ENCODE measurements at places on chromosomes 4 and X.

GRCh38 chr4:42398871-42399331, 1.6 kb downstream of the SHISA3 start:
- DNase-seq, result no peak
- peaks cover 69% of the 10 kb centered on the region for H3K27me3 ChIP-seq
- H3K27ac ChIP-seq, result no peak overlapping the region
- H3K4me1 ChIP-seq, result peaks cover 33% of the 10 kb centered on the region
- H3K4me3 ChIP-seq, result peak overlapping the region; percentile 44

GRCh38 chrX:109390556-109390955, 91.3 kb downstream of the GUCY2F start:
- no peak overlapping the region for H3K4me3 ChIP-seq
- DNase-seq, result no peak
- H3K36me3 ChIP-seq, result no peaks in the 10 kb centered on the region

DNA sequence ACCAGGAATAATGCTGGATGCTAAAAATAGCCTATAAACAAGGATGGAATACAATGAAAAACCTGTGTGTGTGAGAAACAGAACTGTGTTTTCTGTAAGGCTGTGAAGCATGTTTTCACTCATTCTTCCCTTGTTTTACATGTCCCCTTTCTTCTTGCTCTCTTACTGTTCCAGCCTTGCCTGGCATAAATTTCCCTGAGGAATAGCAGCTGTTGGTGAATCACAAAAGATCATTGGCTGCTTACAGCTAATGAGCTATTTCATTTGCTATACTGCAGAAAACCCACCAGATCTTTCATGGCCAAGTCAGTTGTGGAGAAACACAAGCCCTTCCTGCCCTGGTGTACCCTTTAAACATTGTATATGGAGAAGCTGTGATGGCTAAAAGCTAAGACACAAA, 91.1 kb downstream of the LDB2 start:
- DNase-seq, result no peak
- H3K4me3 ChIP-seq, result no peak overlapping the region
- no peaks in the 10 kb centered on the region for H3K27me3 ChIP-seq
- no peaks in the 10 kb centered on the region for H3K4me1 ChIP-seq
- H3K36me3 ChIP-seq, result no peaks in the 10 kb centered on the region
- no peak overlapping the region for H3K27ac ChIP-seq

DNA sequence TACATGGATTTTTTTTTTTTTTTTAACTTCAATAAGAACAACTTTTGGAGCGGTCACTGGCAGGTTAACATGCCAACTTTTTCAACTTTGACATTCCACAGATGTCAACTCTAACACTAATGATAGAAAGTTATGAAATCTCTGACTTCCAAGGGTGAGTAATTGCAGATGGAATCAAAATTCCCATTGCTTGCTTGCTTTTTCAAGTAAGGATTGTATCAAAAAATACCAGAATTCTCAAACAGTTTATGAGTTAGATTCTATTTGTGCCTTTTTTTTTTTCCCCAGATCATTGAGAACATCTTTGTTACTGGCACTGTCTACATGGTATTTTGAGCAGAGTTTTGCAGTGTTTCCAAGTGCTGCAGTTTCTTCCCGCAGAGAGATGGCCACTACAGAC, 50.3 kb upstream of the OTUD4 start:
- H3K36me3 ChIP-seq, result no peaks in the 10 kb centered on the region
- no peak overlapping the region for H3K4me3 ChIP-seq
- no peaks in the 10 kb centered on the region for H3K4me1 ChIP-seq
- H3K27me3 ChIP-seq, result no peaks in the 10 kb centered on the region
- DNase-seq, result no peak

DNA sequence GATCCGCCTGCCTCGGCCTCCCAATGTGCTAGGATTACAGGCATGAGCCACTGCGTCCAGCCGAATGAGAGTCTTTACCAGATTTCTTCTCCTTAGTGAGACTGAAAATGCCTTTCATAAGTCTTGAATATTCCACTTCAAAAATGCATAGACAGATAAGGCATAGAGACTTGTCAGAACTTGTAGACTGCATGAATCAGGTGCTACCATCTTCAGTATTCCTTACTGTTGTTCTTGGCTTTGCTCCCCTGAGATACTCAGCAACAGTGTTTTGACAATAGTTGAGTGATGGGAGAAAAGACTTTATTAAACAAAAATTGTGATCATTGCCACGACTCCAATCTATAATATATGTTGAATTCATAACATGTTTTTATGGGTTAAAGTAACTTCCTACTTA, 11.0 kb downstream of the TKTL2 start:
- DNase-seq, result no peak
- no peaks in the 10 kb centered on the region for H3K4me1 ChIP-seq
- H3K36me3 ChIP-seq, result no peaks in the 10 kb centered on the region
- no peak overlapping the region for H3K27ac ChIP-seq
- H3K27me3 ChIP-seq, result no peaks in the 10 kb centered on the region
- no peak overlapping the region for H3K4me3 ChIP-seq

DNA sequence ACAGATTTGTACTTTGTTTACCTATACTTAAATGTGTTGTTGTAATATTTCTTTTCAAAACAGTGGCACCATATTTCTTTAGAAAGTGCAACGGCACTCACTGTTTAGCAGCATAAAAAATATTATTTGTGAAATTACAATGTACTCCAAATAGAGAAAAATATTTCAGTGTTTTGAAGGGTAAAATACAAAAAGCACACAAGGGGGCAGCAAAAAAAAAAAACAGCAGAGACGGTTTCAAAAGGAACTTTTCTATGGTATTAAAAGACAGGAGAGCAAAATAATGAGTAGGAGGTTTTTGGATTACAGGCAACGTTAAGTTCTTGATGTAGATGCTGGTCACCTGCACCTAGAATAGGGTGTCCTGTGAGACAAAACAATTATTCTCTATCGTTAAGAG, 2.0 kb downstream of the NUDT11 start:
- no peaks in the 10 kb centered on the region for H3K4me1 ChIP-seq
- no peaks in the 10 kb centered on the region for H3K36me3 ChIP-seq
- H3K27me3 ChIP-seq, result no peaks in the 10 kb centered on the region
- no peak for DNase-seq
- H3K27ac ChIP-seq, result no peak overlapping the region
- peak overlapping the region; percentile 2 for H3K4me3 ChIP-seq

DNA sequence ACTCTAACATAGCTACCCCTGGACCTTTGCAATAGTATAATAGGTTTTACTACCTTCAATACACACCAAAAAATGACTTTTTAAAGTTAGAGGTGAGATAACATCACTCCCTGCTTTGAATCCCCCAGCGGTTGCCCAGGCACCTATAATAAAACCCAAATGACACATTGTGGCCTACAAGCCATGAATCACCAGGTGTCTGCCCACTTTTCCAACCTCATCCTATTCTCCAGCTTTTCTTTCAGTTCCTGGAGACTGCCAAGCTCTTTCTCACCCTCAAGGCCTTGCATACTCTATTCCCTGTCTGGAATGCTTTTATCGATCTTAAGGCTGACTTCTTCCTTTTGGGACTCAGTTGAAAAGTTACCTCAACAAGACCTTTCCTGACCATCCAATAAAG, 16.4 kb upstream of the PRSS48 start:
- H3K27ac ChIP-seq, result no peak overlapping the region
- H3K4me1 ChIP-seq, result peaks cover 3% of the 10 kb centered on the region
- H3K27me3 ChIP-seq, result no peaks in the 10 kb centered on the region
- no peak for DNase-seq
- no peak overlapping the region for H3K4me3 ChIP-seq

GRCh38 chr4:183182873-183183725, 84.0 kb downstream of the WWC2 start:
- H3K4me3 ChIP-seq, result no peak overlapping the region
- no peaks in the 10 kb centered on the region for H3K36me3 ChIP-seq
- no peak overlapping the region for H3K27ac ChIP-seq
- DNase-seq, result no peak
- peaks cover 4% of the 10 kb centered on the region for H3K4me1 ChIP-seq

DNA sequence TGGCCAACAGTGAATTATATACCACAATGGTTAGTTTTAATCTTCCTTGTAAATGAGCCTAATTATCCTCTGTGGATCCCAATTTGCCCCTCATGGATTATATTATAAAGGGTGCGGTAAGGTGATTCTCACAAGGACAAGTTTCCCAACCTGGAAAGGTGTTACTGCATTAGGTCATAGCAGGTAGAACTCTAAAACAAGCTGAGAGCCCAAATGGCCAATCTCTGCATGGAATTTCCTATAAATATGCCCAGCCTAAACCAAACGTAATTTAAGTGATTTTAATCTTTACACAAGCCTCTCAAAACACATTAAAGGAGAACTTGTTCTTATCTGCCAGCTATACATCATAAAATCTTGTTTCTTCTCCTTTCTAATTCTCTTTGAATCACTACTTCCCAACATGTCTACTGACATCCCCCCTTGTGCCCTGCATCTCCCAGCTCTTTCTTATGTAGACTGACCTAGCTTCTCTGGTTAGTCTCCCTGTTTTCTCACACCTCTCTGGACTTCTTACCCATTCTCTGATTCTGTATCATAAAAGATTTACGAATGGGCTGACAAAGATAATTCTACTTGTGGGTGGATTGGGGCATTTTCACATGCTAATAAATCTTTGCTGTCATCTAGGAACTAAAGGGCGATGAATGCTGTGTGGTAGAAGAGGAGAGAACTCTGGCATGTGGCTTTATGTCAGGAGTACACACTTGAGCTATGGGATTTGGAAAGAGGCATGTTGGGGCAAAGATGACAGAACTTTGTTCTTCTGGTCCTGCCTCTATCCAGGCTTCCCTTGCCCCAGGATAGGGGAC, 94.3 kb upstream of the PGRMC2 start:
- no peaks in the 10 kb centered on the region for H3K36me3 ChIP-seq
- H3K4me1 ChIP-seq, result peaks cover 4% of the 10 kb centered on the region
- H3K27ac ChIP-seq, result no peak overlapping the region
- H3K4me3 ChIP-seq, result no peak overlapping the region
- no peak for DNase-seq
- no peaks in the 10 kb centered on the region for H3K27me3 ChIP-seq

DNA sequence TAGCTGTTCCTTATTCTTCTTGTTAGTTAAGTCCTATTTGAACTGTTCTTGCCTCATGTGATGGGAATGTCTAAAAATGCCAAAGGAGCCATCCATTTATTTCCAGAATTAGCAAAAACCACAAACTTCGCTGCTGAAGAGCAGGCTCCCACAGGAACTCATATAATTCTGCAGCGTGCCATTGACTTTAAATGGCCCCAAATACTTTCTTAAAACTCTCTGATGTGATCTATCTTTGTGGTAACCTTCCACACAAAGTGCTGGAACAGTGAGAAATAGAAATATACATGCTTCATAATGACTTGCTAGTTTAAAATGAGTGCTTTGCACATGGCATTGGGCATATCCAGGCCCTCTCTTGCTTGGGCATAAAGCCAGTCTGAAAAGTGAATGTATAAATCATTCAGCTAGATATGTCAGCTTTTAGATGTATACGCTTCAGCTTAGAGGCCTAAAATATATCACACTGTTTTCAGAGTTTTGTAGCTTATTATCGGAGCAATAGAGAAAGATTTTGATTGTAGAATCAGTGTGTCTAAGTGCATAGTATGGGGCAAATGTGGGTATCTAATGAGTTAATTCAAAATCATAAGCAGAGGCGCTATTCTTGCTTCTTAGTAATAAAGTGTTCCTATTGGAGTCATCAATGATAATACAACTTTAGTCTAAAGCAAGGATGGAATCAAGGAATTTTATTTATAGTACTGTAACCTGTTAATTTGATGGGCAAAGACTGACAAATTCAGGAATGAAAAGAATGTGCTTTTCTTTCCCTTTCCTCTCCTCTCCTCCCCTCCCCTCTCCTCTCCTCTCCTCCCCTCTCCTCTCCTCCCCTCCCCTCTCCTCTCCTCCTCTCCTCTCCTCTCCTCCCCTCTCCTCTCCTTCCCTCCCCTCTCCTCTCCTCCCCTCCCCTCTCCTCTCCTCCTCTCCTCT, 392.2 kb upstream of the ZFP42 start:
- no peaks in the 10 kb centered on the region for H3K4me1 ChIP-seq
- H3K36me3 ChIP-seq, result no peaks in the 10 kb centered on the region
- H3K27me3 ChIP-seq, result no peaks in the 10 kb centered on the region
- H3K27ac ChIP-seq, result no peak overlapping the region
- no peak overlapping the region for H3K4me3 ChIP-seq

GRCh38 chr4:87521757-87522374, 7.3 kb downstream of the SPARCL1 start:
- peaks cover 19% of the 10 kb centered on the region for H3K4me1 ChIP-seq
- H3K27me3 ChIP-seq, result no peaks in the 10 kb centered on the region
- peak overlapping the region; percentile 72 for H3K27ac ChIP-seq
- H3K4me3 ChIP-seq, result no peak overlapping the region
- H3K36me3 ChIP-seq, result no peaks in the 10 kb centered on the region
- no peak for DNase-seq

GRCh38 chrX:106903291-106903824, at the start of gene RIPPLY1:
RIPPLY1 (minus strand) TSS chrX:106903341; CDS start chrX:106903287, 54 bp downstream.
- H3K27ac ChIP-seq, result no peak within 1 kb of the TSS
- peaks cover 16% of the 10 kb centered on the region for H3K4me1 ChIP-seq
- H3K4me3 ChIP-seq, result no peak within 1 kb of the TSS
- no peak for DNase-seq

- DNase-seq, result no peak
- H3K36me3 ChIP-seq, result no peaks in the 10 kb centered on the region
- H3K4me1 ChIP-seq, result no peaks in the 10 kb centered on the region
- no peak overlapping the region for H3K4me3 ChIP-seq
- no peak overlapping the region for H3K27ac ChIP-seq
- H3K27me3 ChIP-seq, result peaks cover 6% of the 10 kb centered on the region
These were observed 4.8 kb downstream of the NR3C2 start for GRCh38 chr4:148437439-148437838.

GRCh38 chrX:136162827-136163570, 15.7 kb downstream of the FHL1 start:
- peaks cover 2% of the 10 kb centered on the region for H3K27me3 ChIP-seq
- no peaks in the 10 kb centered on the region for H3K36me3 ChIP-seq
- H3K4me1 ChIP-seq, result no peaks in the 10 kb centered on the region
- no peak overlapping the region for H3K4me3 ChIP-seq
- no peak overlapping the region for H3K27ac ChIP-seq
- no peak for DNase-seq

DNA sequence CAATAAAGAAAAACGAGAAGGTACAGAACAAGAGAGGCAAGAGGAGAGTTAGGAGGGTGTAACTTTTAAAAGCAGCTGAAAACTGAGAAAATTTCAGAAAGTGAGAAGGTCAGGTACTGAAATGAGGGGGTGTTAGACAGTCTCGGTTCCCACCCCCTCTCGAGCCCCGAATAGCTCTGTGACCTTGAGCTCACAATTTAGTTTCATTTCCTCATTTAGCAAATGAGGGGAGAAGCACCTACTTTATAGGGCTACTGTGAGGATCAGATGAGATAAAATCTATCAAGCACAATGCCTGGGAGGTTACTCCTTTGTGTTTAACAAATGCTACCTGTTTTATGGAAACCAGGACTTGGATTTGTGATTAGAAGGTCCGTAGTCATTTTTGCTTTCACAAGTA, 4.9 kb downstream of the UGT8 start:
- H3K4me3 ChIP-seq, result no peak overlapping the region
- H3K4me1 ChIP-seq, result peaks cover 7% of the 10 kb centered on the region
- peaks cover 12% of the 10 kb centered on the region for H3K27me3 ChIP-seq
- DNase-seq, result no peak
- no peak overlapping the region for H3K27ac ChIP-seq

GRCh38 chrX:114051667-114052315, 532.1 kb upstream of the HTR2C start:
- H3K27me3 ChIP-seq, result no peaks in the 10 kb centered on the region
- H3K27ac ChIP-seq, result no peak overlapping the region
- no peak for DNase-seq
- H3K4me1 ChIP-seq, result no peaks in the 10 kb centered on the region
- H3K4me3 ChIP-seq, result no peak overlapping the region
- no peaks in the 10 kb centered on the region for H3K36me3 ChIP-seq

Measured in spinal cord (tissue), 10 donors.